GM18507 (cell line): ENCODE measurements at places on chromosomes 2 and 18.

- peak; percentile 77 for DNase-seq
Measured at GRCh38 chr2:11778923-11779757, 32.7 kb downstream of the LPIN1 start.

DNA sequence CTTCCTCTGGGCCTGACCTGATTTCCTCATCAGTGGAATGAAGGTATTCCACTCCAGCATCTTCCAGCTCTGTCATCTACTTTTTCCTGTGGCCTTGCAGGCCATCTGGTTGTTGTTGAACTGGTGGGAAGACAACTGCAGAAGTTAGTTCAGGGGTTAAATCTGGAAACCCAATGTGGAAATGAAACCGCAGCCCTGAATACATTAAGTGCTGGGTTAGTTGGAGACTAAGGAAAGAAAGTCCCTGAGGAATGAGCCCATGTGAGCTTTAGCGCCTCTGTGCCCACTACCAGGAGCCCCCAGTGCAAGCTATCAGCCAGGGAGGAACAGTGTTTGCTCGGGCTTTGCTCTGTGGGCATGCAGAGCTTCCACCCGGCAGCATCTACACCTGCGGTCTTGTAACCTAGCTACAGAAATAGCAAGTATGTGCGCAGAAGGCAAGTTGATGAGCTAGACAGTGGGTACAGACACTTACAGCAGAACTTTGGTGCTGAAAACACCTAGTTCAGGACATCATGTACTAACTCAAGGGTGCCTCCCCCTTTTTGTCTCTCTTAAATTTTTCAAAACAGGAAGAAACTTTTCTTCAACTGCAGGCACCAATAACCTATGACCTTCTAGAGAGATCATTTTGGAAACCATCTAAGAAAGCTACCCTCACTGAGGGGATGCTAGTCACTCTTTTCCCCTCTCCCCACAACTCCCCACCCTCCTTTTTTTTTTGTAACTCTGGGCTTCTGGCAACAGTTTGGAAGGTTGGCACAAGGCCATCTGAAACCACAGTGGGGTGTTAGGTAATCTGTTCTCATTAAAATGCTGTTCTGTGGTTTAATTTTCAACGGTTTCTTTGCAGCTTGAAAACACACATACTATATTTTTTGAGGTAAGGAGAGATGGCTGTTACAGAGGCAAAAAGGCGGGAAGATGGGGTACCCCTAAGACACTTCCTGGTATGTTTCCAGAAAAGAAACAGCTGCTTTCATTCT lies 18.3 kb upstream of the CXCR4 start:
- no peak for DNase-seq

GRCh38 chr2:149021271-149021719 lies 17.2 kb upstream of the LYPD6B start:
- DNase-seq, result no peak

GRCh38 chr2:207759890-207760289 lies 9.8 kb downstream of the FZD5 start:
- no peak for DNase-seq

GRCh38 chr2:200470230-200470629 lies 39.6 kb downstream of the KCTD18 start:
- DNase-seq, result no peak

DNA sequence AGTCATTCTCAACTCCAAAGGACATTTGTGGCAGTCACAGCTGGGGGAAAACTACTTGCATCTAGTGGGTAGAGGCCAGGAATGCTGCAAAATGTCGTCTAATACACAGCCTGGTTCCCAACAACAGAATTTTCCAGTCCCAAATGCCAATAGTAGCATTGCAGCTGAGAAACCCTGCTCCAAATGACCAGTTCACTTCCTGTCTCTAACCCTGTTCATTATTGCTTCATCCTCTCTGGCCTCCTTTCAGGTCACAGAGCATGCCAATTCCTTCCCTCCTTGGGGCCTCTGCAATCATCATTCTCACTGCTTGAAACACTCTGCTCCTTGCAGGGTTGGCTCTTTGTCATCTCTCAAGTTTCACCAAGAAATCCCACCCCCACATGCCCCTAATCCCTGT lies 139.1 kb downstream of the IRS1 start:
- DNase-seq, result no peak

GRCh38 chr2:143807671-143808070 lies 678.5 kb downstream of the ARHGAP15 start:
- DNase-seq, result no peak

- no peak for DNase-seq
Measured at GRCh38 chr2:66721776-66722175, 286.9 kb downstream of the MEIS1 start.

DNA sequence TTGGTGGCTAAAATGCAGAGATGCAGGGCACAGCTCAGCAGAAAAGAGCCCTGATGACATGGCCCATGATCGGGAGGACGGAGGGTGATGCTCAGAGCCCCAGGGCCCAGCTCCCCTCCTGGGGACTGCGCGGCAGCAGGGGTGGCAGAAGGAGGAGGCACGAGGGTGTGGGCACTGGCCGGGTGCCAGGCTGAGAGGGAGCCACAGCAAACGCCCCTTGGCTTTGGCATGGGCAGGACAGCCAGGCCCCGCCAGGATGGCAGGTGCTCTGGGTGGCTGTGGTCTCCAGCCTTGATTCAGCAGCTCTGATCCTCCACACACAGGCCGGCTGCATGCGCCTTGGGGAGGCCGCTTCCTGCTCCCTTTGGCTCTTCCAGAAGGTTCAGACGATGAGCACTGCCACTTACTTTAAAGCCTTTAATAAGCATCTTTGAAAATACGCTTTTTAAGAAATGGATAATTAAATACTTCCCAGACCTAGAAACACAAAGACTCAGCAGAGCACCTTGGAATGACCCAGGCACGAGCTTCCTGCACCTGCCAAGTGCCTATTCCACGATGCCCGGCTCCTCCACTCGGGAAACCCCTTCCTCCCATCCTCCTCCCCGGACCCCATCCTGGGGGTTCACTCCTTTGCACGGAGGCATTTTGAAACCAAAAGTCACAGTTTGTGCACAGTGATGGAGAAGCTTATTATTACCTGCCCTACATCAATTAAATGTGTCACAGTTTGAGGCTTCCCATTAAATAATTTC lies 78.5 kb upstream of the SNTG2 start:
- no peak for DNase-seq

DNA sequence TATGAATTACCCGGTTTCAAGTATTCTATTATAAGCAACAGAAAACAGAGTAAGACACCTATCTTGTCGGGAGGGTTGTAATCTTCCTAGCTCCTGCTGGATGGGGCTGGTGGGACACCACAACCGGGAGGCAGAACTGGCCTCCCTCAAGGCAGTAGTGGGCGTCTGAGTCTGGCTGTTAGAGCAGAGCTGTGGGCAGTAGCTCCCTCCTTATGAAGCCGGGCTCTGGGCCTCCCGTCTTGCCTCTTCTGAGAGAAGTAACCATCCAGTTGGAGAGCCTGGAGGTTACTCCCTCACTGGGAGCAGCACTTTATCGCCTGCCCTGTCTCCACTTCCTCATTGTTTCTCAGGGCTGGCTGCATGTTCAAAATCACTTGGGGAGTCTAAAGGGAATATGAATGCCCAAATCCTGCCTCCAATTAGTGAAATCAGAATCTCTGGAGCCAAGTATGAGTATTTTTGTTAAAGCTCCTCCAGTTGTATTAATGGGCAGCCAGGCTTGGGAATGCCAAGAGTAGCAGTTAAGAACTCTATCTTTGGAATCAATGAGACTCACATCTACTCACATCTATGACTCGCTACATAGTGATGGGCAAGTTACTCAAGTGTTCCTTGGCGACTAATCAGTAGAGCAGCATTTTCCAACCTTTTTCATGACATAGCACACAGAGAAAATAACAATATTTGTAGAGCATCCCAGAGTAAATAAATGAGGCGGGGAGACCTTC lies 27.3 kb upstream of the NRP2 start:
- no peak for DNase-seq

DNA sequence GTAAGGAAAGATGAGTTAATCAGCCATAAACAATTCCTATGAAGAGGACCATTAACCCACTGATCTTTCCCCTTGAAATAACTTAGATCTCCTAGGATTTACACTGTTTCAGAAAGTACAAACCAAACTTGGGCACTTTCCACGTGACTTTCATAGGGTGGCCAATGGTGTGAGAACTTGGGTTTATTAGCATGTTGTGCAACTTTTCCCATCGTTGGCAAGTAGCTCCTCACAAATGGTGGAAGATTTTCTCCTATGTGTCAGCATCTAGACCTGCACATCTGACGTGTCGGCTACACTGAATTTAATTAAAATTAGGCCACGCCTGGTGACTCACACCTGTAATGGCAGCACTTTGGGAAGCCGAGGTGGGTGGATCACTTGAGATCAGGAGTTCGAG lies 116.3 kb downstream of the GALNT1 start:
- DNase-seq, result no peak

DNA sequence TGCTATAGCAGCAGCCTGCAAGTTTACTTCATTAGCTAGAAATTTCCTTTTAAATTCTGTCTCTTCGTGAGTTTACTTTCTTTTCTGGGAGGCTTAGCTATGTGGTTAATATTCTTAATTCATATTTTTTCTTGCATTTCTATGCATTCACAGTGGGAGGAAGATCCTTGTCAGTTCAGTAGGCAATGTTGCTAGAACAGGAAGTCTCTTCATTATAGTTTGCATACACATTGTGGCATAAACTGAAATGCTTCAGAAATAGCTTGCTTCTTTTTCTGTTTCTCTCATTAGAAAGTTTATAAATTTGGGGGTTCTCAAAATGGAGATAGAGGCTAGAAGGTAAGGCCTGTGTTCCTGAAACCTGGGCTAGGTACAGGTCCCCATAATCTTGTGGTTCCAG lies 8.1 kb upstream of the ARHGAP15 start:
- no peak for DNase-seq

DNA sequence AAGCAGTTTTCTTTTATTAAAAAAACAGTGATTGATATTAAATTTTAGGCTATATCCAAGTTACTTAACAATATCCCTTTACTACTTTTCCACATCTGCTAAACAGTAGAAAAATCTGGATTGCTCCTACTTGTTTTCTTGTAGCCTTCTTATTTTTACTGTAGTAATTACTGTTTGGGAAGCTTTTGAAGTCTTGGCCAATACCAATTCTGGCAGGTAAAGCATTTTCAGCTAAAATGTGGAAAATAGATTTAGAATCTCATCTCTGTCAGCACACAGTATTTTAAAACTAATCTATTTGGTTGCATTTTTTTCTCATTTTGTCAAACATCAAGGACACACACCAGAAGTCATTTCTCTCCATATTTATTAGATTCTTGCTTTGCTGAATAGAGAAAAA lies 1485.7 kb upstream of the PIK3C3 start:
- DNase-seq, result no peak

DNA sequence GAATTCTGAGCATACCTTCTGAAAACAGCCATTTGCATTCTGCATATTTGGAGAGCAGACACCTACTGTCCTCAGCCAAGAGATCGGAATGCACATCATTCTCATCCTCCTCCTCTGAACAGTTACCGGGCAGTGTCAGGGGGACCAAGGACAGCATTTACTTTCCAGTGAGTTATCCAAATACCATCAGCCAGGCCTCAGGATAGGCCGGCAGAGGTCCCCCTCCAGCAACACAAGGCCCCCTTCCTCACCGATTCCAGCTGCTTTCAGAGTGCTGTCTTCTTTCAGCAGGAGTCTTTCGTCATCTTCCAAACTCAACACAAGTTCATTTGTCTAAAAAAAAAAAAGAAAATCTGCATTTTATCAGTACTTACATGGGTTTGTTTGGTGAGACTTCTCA lies 55.3 kb downstream of the C2orf76 start:
- DNase-seq, result no peak

GRCh38 chr2:207044379-207045362 lies 105.4 kb downstream of the CPO start:
- DNase-seq, result no peak

DNA sequence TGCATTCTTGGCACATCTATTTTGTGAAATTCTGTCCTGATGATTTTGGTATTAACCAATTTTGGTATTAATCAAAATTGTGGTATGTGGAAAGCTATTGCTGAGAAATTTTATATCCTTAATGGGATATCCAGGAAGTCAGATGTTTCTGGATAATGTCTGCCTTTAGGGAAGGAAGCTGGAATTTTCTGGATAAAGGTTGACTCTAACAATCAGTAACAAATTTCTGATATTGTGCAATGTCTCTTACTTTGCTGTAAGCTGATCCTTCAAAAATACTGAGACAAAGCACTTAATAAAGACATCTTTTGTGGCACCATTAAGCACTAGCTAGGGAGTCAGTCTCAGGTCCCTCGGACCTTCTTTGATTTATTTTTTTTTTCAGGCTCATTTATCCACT lies 100.8 kb upstream of the UGP2 start:
- DNase-seq, result no peak

GRCh38 chr18:70028734-70029133 lies 81.1 kb upstream of the CD226 start:
- DNase-seq, result no peak

- no peak for DNase-seq
Measured at GRCh38 chr2:172455121-172455515, 27.7 kb downstream of the ITGA6 start.

DNA sequence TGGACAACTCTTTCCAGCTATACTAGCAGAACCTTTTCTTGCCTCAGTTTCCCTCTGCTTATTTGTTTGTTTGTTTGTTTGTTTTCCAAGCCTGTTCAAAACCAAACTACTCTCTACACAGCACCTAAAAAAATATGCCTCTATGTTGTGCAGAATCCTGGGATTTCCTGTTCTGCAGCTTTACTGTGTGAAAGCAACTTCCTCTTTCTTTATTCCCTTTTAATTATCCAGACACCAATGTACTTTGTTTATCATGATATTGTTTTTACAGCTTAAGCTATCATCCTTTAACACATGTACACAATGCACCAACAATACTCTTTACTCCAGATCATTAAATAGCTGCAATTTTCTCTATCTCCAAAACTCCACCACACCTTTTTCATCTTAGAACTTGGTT lies 259.5 kb downstream of the EPHA4 start:
- DNase-seq, result no peak

DNA sequence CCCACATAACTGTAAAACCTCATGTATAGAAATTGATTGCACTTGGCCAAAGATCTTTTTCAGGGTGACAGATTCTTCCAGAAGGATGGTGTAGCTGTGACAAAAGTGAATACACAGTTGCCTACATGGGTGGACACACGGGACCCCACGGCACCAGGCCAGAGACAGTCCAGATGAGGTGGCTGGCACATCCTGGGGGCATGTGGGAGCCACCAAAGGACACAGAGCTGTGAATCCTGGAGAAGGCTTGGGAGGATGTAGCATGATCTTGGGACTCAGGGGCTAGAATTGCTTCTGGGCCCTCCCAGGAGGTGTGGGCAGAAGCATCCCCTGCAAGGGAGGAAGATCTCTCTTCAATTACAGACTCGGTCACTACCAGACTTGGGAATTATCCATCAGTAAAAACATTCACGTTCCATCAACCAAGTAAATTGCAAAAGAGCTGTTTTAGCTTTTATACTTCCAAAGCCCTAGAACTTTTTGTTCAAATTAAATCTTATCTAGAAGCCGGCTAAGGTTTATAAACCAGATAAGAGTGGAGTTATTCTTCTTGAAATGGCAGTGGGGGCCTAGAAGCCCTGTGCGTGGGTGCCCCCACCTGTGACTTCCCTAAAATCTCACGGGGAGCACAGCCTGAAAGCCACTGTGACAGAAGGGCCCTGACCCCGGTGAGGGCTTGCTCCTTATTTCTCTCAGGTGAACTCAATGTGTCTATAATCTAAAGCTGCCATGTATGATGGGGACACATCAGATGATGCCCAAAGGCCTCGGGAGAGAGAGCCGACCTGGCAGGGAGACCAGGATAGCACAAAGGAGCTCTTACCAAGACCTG lies 81.7 kb downstream of the SEPTIN10 start:
- no peak for DNase-seq
